ENCODE measurements at places on chromosomes 12 and 14.

GRCh38 chr14:106067935-106068334 lies 541.6 kb downstream of the TMEM121 start:
- DNase-seq: no peak

DNA sequence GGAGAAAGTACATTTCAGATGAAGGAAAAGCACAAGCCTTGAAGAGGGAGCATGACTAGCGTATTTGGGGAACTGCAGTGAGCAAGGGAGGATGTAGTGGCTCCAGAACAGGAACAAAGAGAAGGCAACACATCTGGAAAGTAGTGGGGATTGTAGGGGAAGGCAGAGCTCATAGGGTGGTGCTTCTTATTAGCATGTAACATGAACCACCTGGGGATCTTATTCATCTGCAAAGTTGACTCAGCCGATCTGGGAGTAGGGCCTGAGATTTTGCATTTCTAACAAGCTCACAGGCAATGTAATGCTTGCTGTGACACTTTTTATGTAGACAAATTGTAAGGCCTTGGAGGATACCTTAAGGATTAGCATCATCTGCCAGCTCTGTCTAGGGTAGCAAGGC lies 447.3 kb downstream of the NELL2 start:
- DNase-seq: no peak

- DNase-seq: no peak
These were observed 819.5 kb downstream of the SLC16A7 start for GRCh38 chr12:60415351-60415750.

DNA sequence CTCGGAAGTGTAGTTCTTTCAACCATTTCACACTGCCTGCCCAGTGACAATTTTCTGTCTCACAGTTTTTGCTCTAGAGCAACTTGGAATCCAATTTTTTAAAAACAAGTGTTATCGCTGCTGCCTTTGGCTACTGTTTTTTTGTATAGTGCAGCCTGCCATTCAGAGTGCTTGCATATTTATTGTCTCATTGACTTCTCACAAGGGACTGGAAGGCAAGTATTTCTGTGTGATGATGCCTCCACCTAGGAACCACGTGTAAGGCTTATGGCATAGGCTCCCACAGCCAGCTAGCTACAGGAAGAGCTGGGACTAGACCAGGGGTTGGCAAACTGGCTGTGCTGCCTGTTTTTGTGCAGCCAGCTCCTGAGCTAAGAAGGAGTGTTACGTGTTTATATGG lies 903 bp downstream of the PARPBP start:
- peak; percentile 18 for DNase-seq

DNA sequence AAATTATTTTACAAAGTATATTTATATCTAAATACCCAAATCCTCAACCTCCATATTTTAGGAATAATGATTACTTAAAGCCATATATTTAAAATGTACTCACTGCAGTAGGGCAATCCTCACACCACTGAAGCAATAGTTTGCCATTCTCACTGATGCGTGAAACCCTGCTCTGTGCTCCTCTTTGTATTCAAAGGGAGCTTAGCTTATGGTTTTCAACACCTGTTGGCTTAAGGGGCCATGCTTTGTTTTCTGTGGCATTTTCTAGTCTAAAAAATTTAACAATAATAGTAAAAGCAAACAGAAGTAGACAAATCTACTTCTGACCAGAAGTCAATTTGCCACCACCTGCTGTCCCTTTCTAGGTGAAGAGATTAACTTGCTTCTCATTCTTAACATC lies 294.6 kb downstream of the FLRT2 start:
- DNase-seq: no peak

GRCh38 chr14:55451398-55451797 lies 11.0 kb upstream of the TBPL2 start:
- no peak for DNase-seq

DNA sequence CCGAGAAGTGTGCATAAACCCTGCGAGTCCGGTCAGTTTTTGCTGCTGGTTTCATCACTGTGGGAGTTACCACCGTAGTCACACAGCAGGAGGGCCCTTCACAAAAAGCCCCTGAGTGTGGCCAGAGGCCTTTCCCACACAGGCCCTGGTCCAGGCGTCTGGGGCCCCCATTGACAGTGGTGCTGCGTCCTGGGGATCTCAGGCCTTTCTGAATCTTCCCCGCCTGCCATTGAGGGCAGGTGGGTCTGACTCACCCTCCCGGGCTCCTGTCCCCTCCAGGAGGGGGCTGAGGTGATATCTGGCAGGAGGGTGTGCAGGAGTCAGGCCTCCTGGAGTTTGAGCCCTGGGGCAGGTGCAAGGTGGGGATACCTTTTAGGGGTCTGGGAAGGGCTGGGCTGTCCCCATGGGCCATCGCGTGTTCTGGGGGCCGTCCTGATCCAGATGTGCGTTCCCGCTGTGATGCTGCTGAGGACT lies 358.5 kb downstream of the TMEM121 start:
- DNase-seq: no peak

DNA sequence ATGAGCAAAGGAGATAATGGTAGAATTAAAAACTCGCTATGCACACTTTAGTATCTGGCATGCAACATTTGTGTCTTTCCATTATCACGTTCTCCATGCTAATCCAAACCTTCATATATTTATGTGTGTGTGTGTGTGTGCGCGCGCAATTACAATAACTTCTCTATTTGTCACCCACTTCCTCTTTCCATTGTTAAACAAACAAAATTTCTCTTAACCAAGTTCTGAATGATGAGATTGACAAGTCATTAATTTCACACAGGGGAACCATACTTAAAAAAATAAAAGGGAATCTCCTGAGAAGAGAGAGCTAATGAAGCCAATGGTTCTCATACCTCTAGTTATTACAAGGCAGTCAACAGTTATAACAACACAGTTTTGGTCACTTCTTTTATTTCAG lies 575.9 kb upstream of the MDGA2 start:
- DNase-seq: no peak

- peak; percentile 4 for DNase-seq
These were observed 15.1 kb downstream of the RNF41 start for GRCh38 chr12:56206452-56207166.

- DNase-seq: no peak
These were observed 1.9 kb downstream of the REM2 start for GRCh38 chr14:22884738-22885523.

- DNase-seq: no peak
These were observed 18.6 kb upstream of the EIF5 start for GRCh38 chr14:103315351-103315911.

DNA sequence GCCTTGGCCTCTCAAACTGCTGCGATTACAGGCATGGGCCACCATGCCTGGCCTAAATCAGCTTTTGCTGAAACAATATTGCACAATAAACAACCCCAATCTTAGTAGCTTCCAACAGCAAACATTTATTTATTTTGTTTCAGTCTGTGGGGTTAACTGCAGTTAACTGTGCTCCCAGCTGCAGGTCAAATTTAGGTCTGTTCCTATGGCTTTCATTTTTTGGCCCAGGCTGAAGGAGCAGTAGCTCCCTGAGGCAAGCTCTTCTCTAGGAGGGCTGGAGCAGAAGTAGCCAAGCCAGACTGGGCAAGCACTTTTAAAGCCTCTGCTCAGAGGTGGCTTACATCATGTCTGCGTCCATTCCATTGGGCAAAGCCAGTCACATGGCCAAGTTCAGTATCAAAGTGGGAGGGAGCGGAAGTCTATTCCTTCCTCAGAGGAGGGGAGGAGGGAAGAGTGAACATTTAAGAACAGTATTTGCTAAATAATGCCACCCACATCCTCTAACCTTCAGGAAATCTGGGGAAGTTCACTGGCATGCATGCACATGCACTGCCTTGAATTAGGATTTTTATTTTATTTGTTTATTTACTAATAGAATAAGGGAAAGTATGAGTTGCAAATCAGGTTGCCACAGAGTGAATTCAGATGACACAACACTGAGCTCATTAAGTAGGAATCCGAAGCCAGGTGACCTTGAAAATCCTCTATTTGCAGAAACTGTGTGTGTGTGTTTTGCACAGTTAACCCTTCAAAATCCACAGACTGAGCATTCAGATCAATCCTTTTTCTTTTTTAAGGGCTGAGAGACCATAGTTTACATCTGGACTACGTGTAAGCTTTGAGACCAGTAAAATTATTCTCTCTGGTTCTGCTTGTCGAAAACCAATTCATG lies 122.0 kb upstream of the SEL1L start:
- no peak for DNase-seq

DNA sequence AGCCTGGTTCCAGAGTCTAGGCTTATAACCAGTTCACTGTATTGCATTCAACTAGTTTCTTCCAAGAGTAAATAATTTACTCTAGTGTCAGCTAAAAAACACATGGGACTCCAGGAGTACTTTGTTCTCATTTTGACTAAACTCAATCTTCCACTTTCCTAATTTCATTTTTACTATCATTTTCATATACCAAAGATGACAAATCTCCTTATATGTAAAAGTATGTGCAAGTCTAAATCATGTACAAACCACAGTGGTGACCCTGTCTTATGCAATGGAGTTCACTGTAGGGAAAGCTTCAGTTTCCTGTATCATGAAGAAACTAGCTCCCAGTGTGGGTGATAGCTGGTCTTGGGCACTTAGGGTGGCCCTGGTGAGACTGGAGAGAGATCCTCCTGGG lies 151.6 kb downstream of the HELB start:
- DNase-seq: no peak

- DNase-seq: no peak
These were observed 1.4 kb downstream of the HMGA2 start for GRCh38 chr12:65825507-65826352.

GRCh38 chr14:55386037-55386808 lies 25.4 kb downstream of the ATG14 start:
- no peak for DNase-seq

DNA sequence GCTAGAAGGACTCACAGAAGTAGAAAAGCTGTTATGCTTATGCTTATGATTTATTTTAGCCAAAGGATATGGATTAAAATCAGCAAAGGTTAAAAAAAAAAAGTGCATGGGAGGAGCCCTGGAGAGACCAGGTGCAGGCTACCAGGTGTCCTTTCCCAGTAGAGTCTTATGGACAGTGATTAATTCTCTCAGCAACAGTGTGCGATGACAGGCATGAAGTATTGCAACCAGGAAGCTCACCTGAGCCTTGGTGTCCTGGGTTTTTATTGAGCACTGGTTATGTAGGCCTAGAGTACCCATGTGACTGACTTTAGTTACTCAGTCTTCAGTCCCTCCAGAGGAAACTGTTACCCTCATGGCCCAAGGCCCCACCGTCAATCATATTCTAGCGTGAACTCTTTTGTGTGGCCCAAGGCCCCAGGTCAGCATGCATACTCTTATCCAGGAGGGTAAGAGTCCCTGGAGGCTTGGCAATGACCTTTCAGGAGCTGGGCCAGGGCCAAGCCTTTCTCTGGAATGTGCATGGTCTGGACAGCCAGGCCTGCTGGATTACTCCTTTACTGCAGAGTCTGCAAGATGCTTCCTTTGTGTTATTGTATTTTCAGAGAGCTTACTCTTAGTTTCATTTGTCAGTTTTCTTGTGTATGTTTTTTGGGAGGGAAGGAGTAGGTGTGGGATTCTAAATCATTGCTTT lies 69.6 kb upstream of the RD3L start:
- DNase-seq: no peak

GRCh38 chr14:62130441-62130840 lies 368.2 kb downstream of the SNAPC1 start:
- no peak for DNase-seq

GRCh38 chr14:59292921-59293534 lies 104.6 kb downstream of the DAAM1 start:
- DNase-seq: no peak

DNA sequence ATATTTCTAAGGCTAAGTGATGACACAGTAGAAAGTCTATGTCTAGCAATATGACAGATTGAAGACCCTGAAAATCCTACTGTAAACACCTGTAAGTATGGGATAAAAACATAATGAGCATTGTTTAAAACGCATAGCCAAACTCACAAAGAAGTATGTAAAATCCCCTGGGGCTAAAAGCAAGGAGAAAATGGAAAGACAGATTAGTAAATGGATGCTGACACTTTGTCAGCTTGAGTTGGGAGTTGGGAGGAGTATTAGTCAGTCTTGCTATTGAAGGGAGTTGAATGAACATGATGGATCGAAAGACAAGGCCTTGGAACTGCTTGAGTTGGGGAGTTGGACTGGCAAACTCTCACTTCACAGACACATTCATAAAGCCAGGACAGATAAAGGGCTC lies 79.0 kb upstream of the PRKD1 start:
- no peak for DNase-seq

GRCh38 chr12:48615681-48616080 lies 45.8 kb upstream of the LALBA start:
- no peak for DNase-seq

GRCh38 chr12:52310622-52311284 lies 10.4 kb downstream of the KRT83 start:
- DNase-seq: no peak

GRCh38 chr14:105702275-105702817 lies 176.0 kb downstream of the TMEM121 start:
- no peak for DNase-seq

- no peak for DNase-seq
These were observed 108.6 kb upstream of the FZD10 start for GRCh38 chr12:130053651-130054069.

DNA sequence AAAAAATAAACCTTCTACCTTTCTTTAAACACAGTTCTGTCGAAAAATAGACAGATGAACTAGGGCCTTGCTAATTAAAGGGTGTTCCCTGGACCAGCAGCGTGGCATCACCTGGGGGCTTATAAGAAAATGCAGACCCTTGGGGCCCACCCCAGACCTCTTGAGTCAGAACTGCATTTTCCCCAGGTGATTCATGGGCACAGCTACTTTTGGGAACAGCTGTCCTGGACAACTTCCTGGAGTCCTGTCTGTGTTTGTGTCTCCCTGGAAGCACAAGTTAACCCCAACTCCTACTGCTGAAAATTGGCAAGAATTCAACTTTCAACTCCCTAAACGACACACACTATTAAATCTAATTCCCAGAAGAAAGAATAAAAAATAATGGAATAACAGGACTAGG lies 17.8 kb downstream of the FBLN5 start:
- no peak for DNase-seq

DNA sequence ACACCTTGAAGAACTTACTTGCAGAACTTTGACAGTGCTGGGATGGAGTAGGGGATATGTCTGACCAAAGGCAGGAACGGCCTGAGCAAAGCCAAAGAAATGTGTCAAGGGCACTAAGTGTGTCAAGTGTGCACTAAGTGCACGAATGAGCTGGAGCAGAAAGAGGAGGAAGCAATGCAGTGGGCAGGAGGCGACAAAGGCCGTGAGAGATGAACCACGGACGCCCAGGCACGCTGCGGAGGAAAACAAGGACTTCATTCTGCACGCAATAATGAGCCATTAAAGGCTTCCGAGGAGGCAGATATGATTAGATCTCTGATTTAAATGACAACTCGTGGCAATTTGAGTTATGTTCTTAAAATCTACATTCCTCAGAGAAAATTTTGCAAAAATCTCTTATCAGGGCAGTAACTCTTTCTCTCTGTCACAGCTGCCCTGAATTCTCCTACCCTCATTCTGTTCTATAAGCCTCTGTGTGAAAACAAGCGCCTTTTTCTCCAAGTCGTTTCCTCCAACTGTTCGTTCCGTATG lies 25.3 kb downstream of the GRIN2B start:
- DNase-seq: no peak

Data from GDM1 (cell line).